Activated T-helper 9 cell treated with anti-CD3 and anti-CD28 coated beads, Interleukin-2, amount 50 U/mL, for 16 hours (primary cell): ENCODE measurements at places on chromosomes 16 and 17.

- DNase-seq, result no peak
These were observed 139.2 kb downstream of the TOX3 start for GRCh38 chr16:52407778-52408177.

DNA sequence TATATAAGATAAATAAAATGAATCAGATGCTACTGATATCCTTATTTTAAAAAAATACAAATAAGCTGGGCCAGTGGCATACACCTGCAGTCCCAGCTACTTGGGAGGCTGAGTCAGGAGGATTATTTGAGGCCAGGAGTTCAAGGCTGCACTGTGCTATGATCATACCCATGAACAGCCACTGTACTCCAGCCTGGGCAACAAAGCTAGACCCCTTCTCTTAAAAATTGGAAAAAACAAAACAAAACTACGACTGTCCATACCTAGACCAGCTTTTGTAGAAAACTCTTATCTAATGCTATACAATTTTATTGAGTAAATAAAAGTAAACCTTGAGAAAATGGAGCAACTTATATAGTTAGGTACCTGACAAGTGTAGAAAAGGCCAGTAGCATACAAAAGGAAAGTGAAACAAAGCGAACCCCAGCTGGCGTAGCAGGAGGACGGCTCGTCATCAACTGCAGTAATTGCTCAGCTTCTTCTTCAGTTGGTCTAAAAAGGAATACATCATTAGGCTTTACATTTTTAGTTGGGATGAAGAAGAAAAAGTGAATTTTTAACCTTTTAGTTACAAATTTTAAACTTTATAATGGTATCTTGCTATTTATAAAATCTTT, 23.6 kb downstream of the INTS2 start:
- peak; percentile 3 for DNase-seq

DNA sequence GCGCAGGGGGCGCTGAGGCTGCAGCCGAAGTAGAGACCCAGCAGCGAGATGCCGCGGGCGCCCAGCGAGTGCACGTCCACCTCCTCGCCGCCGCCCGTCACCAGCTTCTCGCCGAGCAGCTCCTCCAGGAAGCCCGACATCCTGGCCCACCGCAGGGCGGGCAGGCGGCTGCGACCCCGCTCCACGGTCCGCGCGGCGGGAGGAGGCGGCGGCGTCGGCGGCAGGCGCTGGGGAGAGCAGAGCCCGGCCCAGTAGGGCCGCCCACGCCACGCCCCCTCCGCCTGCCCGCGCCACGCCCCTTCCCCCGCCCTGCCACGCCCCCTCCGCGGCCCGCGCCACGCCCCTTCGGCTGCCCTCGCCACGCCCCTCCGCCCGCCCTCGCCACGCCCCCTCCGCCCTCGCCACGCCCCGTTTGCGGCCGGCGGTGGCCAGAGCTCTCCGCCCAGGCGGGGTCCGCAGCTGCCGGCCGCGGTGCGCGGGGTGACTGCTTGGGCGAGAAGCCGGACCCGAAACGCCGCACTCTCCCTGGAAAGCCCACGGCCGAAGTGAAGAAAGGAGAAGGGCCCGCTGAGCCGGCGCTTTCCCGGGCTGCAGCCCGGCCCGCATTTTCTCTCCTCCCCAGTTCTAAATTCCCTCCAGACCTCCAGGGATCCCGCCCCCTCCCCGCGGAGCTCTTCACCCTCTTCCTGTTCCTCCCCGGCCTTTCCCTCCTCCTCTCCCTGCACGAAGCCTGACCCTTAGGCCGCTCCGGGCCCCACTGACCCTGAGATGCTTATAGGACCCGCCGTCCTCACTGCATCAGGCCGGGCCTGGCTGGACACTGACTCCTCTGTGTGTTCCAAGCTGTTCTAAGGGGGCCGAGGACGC, at the start of gene NXN:
Gene NXN, minus strand, starts transcription at position 238 of the 867 bp plus-strand sequence.
- DNase-seq, result peak; percentile 83

DNA sequence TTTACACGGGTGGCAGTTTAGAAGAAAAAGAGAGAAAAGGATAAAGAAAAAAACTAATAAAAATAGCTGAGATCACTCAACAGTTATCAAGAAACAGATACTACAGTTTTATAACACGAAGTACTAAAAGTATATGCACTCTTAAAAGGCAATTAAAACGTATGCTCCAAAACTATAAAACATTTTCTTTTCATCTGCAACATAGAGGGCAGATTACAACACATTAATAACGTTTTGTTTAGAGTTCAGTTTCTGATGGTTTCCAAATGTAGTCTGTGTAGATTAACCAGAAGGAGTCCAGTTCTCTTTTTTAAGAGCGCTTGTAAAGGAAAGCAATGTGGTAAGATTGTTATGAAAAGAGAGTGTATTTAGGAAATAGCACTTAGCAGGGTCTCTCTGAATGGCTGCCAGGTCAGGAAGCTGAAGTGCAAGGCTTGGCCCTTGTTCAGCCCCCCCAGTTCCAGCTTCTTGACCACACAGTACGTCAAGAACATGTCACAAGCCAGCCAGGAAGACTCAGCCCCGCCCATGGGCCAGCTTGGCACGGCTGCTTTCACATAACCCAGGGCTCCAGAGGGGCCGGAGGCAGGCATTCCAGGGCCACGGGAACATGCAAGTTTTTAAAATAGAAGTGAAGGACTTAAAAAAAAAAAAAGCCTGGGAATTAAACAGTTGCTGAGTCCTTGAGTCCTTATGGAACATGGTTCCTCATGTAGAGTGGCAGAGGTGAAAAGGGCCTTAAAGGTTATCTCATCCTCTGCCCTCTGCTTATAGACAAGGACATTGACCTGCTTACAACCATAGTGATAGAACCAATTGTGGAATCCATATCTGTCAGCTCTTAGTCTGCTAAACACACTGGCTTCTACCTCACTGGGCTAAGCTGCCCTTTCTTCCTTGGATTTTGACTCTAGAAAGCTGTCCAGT, 147.4 kb upstream of the TBX2 start:
- no peak for DNase-seq

GRCh38 chr16:86012221-86012620, 113.3 kb downstream of the IRF8 start:
- no peak for DNase-seq

DNA sequence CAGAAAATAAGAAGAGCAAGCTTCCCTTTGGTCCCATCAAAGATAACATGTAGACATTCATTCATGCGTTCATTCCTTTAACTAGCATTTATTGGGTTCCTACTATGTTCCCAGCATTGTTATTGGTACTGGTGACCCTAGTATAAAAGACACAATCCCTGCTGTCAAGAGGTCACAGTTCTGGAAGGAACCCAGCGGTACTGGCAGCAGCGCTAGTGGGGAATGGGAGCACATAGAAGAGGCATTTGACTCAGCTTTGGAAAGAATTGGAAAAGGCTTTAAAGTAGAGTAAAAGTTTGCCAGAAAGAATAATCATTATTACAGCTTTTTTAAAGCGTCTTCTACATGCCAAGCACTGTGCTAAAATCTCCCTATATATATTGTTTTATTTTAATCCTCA, 41.7 kb upstream of the NF1 start:
- no peak for DNase-seq
